ENCODE measurements at places on chromosomes 12 and 14. TPM values are rescaled to one million over a fixed set of nuclear protein-coding genes. Genes with fewer than 3 reads are reported as not detected.

TUNAR gene
- not detected for total RNA-seq

CCDC88C gene
- total RNA-seq = 0.70 TPM

ABCC9 gene
- 21.8 TPM for total RNA-seq

AMHR2 gene
- not detected for total RNA-seq

ERP27 gene
- total RNA-seq = not detected

GPR135 gene
- total RNA-seq = 0.82 TPM

Measured in smooth muscle cell of the coronary artery (primary cell).